ENCODE measurements at places on chromosomes 4 and X.

- DNase-seq, result no peak
Measured at GRCh38 chr4:132955146-132955545, 193.9 kb upstream of the PCDH10 start.

DNA sequence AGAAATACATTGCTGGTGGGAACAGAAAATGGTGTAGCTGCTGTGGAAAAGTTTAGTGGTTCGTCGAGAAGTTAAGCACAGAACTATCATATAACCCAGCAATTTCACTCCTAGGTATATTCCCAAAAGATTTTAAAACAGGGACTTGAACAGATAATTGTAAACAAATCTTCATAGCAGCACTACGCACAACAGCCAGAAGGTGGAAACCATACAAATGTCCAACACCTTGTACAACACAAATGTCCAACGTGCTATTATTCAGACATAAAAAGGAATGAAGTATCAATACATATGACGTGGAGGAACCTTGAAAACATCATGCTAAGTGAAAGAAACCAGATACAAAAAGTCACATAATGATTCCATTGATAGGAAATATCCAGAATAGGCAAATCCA lies 37.9 kb downstream of the CUL4B start:
- no peak for DNase-seq

- DNase-seq, result peak; percentile 3
Measured at GRCh38 chr4:17544831-17545234, 29.9 kb downstream of the CLRN2 start.

DNA sequence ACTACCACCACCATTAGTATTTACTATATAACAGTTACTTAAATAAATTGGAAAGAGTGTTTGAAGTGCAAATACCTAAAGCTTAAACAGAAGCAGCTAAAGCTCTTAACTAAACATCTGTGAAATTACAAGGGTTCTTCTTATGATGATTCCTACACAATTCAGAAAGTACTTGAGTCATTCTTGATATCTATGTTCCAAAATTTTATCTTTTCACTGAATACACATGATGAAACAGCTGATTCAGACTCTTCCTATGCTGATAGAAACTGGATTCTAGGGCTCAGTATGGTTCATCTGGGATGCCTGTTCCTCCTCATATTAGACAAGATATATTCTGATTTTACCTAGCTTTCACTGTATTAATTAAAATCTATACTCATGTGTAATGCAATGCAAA lies 13.6 kb downstream of the EREG start:
- DNase-seq, result no peak

DNA sequence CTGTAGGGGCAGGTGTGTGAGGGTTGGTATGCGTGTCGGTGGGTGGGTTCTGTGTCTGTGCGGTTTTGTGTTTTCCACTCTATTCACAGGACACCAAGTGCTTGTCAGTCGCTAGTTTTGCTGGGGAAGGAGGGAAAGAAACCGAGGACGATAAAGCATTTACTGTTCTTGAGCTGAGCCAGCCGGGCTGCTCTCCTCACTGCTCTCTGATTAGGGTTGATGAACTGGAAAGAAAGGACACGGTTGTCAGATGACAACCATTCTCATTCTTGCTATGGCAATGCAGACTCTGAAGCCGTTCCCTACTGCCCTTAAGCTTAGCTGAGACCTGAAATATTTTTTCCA lies 832 bp downstream of the EGFL6 start:
- no peak for DNase-seq

- DNase-seq, result no peak
Measured at GRCh38 chrX:78313526-78313925, 13.9 kb downstream of the CYSLTR1 start.

Measured in anterior cingulate cortex (tissue), 58 donors.